ENCODE measurements at places on chromosomes 7 and 10. TPM values are rescaled to one million over a fixed set of nuclear protein-coding genes. Genes with fewer than 3 reads are reported as not detected.

- DNase-seq = no peak
Observed at GRCh38 chr10:85600744-85601081, 765.9 kb downstream of the GRID1 start.

GRCh38 chr10:9437131-9437530 lies 1382.6 kb downstream of the GATA3 start:
- no peak for DNase-seq

- no peak for DNase-seq
Observed at GRCh38 chr7:98418271-98418635, 17.4 kb upstream of the BAIAP2L1 start.

GRCh38 chr7:2104107-2104710 lies 128.5 kb downstream of the MAD1L1 start:
- DNase-seq = peak; percentile 79

DNA sequence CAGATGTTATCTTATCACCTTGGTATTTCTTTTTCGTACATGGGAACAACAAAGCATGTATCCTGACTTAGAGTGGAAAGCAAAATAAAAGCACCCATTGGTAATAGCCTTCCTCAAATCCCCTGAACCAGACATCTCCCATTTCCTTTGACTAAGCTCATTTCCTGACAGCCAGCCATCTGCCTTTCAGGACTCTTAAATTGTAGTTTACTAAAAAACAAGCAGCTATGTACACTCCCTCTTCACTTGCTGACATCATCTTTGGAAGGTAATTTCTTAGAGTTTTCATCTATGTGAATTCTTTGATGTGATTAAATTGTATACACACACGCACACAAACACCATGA lies 40.7 kb downstream of the ARL4A start:
- no peak for DNase-seq

DNA sequence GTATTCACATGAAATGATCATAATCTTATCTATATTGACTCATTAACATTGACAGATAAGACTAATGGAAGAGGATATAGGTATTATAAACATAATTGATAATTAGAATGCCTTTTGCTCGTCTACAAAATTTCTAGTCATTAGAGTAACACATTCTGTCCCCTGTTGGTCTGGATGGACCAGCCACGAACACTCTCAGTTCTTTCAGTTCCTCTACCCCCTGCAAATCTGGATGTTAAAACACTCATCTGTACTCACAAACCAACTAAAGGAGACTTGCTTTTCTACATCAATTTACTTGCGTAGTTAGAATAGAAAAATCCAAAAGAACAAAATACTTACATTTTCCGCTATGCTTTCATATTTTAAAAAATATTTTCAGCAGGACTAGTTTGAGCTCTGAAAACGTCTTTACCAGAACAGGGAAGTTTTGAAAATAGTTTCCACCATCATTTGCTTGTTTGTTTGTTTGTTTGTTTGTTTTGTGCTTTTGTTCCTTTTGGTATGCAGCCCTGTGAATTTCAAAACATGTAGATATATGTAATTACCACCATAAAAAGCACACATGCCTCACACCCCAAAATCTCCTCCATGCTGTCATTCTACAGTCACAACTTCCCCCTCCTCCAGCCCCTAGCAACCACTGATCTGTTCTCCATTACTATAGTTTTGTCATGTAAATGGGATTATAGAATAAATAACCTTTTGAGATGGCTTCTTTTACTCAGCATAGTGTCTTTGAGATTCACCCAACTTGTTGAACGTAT lies 103.8 kb downstream of the FZD1 start:
- no peak for DNase-seq

SPAM1 gene
- not detected for total RNA-seq

LEP gene
- total RNA-seq = not detected

TAC1 gene
- not detected for total RNA-seq

ETV1 gene
- total RNA-seq = not detected

TUBB8 gene
- total RNA-seq = 1.3 TPM
